GM06990 (cell line): ENCODE measurements at places on chromosomes 2 and 18.

DNA sequence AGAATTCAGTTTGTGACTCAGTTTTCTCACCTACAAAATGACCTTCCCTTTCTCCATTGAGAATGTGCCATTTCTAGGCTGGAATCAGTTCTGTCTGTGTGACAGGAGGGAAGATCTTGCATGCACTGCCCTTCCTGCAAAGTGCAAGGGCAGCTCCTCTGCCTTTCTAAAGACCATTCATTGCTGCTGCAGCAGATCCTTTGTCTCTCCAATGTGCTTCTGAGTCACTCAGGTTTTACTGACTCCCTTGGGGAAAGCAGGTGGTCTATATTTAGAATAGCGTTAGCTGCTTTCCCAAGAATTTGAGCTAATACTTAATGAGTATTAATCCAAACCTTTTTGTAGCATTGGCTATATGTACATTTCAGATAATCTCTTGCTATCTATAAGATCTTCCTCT lies 62.5 kb downstream of the DAW1 start:
- DNase-seq = no peak

GRCh38 chr18:68568364-68569155 lies 146.3 kb downstream of the TMX3 start:
- no peak for DNase-seq

GRCh38 chr18:3230401-3231334 lies 10.9 kb upstream of the MYOM1 start:
- DNase-seq = no peak

- DNase-seq = no peak
These were observed 127.4 kb downstream of the TGIF1 start for GRCh38 chr18:3577281-3577855.

DNA sequence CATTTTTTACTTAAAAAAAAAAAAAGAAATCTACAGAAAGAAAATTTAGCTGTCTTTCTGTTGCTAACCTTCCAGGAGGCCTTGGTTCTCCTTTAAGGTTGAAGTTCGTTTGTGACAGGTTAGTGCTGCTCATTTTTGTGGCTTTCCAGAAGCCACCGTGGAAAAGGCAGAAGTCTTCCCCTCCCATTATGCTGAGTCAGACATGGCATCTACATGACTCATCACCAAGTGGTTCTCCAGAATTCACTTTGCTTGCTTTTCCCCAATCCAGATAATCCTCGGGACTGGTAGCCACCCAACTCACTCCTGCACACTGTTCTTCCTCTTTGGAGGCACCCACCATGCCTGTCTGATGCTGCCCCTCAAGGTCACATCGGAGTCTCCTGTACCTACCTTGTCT lies 228.7 kb downstream of the PIK3C3 start:
- no peak for DNase-seq

GRCh38 chr2:96267159-96267971 lies 1.3 kb downstream of the CIAO1 start:
- no peak for DNase-seq

DNA sequence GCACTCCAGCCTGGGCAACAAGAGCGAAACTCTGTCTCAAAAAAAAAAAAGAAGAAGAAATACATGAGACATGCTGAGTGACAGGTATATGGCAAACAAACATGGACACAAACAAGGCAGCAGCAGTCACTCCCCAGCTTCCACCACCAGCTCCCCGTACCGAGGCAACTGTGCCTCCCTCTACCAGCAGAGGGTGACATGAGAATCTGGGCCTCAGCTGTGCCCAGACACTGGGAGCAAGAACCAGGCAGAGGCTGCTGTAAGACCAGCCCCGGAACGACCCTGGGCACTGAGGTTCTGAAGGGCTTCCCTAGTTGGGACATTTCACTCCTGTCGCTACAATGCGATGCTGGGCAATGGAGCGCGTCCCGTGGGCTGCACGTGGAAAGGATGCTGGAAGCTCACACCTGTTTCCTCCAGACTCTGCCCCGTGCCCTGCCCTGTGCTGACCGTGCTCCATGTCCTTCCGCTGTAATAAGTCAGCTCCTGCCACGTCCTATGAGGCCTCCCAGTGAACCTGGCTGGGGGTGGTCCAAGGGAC lies 37.1 kb downstream of the BOK start:
- DNase-seq = no peak

DNA sequence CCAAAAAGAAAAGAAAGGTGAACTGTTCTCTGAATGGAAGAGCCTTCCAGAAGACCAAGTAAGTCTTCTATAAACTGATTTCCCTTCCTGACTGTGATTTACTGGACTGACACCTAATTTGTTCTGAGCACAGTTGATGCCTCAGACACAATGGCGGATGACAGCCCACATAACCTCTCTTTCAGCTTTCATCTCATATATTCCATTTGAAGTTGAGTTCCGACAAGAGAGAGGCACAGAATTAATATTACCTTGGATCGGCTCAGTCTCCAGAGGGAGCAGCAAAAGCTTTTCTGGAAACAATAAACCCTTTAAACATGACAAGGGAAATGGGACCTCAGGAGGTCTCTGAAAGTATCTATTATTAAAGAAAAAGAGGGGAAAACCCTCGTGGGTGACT lies 638.7 kb upstream of the SETBP1 start:
- DNase-seq = no peak

DNA sequence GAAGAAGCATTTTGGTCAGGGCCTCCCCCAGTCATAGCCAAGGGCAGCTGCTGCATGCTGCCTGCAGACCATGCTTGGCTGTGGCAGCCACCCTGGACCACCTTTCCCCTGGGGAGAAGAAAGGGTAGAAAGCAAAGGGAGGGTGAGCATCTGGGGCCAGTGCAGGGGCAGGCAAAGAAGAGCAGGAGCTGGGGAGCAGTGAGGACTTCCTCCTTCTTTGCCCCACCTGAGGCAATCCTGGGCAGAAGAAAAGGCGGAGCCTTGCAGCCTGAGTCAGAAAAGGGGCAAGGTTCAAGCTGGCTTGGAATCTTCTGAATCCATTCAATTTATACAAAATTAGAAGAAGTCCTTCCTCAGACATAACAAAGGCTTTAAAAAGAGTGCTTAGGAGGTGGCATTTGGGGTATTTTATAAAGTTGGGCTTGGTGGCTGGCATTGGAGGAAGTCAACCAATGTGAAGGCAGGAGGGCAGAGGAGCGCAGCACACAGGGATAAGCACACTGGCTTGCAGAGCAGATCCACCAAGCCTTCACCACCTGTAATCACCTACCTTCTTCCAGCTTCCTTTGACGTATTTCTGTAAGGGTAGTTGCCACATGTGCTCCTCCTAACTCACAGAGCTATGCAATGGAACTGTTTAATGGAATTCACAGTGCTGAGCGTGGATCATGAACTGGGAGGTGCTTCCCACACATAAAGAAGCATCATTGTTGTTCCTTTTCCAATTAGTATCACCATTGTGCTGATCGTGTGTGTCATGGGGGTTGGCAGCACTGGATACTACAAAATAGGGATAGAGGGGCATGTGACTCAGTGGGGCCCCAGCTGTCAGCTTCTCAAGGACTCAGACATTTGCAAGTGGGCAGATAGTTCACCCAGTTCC lies 154.4 kb upstream of the EPAS1 start:
- DNase-seq = no peak

- DNase-seq = no peak
These were observed 49.4 kb downstream of the RND3 start for GRCh38 chr2:150438041-150438440.

DNA sequence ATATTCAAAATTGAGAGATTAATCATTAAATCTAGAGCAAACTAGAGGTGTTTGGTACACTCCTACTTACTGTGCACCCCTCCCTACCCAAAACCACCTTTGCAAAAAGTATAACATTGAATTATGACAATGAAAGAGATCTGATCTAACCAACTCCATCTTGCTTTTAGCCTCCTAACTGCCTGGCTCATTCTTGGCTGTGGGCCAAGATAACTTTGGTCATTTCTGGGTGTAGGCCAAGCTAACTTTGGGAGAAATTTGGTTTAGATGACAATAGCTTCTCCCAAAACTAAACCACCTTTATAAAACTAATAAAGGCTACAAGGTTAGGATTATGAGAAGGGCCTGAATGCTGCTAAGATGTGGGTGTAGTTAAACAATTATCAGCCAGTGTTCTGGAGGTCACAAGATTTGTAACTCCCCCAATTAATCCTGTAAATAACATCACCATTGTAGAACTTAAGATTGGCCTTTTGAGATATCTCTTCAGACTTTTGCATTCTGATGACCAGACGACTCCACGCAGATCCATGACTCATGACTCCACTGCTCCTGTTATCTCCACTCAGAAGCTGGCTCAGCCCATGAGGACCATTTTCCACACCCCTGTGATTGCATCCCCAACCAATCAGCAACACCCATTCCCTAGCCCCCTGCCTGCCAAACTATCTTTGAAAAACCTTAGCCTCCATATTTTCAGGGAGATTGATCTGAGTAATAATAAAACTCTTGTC lies 160.2 kb downstream of the FBXO15 start:
- no peak for DNase-seq

GRCh38 chr2:221245045-221245444 lies 327.1 kb downstream of the EPHA4 start:
- DNase-seq = no peak

- no peak for DNase-seq
These were observed 51.0 kb downstream of the SETBP1 start for GRCh38 chr18:44731530-44732237.

DNA sequence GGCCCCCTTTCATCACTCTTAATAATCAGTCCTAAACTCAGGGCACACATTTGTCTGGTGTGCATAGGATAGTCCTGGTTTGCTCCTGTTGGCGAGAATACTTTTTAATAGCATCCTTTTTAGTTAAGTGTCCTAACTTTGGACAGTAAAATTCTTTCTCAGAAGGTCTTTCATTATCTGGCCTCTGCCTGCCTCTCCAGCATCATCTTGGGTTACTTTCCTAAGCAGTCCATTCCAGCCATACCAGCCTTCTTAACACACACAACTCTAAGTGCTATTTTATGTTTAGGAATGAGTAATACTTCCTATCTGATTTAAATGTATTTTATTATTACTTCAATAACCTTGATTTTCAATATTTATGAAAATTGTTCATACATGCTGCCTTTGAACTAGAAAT lies 151.0 kb downstream of the ACOXL start:
- no peak for DNase-seq

GRCh38 chr2:111045771-111046444 lies 74.8 kb upstream of the BCL2L11 start:
- no peak for DNase-seq

DNA sequence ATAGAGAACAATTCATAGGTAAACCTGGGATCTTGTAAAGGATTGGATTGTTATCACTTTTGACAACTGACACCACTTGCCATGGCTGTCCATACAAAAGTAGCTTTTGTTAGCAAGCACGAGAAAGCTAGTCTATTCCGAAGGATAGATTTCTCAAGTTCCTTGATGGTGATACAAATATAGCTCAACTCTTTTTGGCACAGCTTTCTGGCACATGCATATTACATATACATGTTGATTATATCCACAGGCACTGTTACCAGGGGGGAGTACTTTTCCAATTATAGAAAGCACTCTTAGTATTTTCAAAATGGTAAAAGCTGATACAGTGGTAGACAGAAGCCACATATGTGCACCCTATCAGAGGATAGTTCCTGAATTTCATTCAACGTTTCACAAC lies 168.9 kb downstream of the UPP2 start:
- no peak for DNase-seq

- DNase-seq = no peak
These were observed 1096.1 kb upstream of the NXPH2 start for GRCh38 chr2:139876321-139876720.

- DNase-seq = no peak
These were observed 362.2 kb upstream of the NXPH2 start for GRCh38 chr2:139142252-139142880.

GRCh38 chr18:59021500-59021899 lies 118.2 kb upstream of the SEC11C start:
- no peak for DNase-seq

DNA sequence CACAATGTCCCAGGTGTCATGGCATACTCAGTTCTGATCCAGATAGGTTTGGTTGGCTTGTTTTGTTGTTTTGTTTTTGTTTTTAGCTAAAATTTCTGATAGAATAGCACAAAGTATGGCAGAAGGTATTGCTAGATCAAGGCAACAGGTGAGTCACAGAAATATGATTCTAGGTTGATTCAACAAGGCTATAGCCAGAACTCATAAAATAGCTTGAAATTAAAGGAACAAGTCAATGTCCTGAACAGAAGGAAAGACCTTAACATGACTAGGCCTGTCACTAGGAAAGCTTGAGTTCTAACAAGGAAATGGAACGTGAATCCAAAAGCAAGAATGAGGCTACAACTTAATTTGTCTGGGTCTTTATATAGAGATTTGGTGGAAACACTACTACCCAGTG lies 157.1 kb downstream of the GALNT3 start:
- no peak for DNase-seq

DNA sequence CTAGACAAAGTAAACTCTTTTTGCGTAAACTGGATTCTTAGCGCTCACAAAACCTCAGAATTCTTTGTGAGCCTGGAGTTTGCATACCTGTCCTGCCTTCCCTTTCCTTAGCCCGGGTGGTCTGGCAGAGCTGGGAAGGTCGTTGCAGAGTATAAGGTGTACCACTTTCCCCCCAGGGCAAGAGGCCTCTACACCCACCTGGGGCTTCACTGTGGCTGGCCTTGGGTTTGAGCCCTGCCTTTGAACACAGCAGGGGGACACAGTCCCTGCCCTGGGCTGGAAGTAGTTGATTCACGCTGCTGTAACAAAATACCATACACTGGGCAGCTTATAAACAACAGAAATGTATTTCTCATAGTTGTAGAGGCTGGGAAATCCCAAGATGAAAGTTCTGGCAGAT lies 133.9 kb downstream of the B3GNT2 start:
- no peak for DNase-seq

DNA sequence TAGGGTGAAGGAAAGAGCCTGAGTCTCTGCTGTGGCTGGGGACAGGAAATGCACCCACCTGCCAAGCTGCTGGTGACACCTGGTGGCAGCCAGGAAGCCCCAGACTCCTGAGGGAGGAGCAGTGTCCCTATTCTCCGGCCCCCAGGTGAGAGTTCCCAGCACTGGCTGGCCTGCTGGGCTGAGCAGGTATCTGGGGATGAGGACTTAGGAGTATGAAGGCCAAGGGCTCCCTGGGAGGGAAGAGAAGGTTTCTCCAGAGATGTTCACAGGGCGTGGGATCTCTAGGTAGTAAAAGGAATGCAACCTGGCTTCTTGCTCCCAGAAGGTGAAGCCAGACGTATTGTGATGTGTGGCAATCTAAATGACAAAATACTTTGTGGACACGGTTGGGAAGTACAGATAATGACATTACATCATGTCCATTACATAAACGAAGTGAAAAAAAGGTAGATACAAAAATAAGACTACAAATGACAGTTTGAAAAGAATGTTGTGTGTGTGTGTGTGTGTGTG lies 75.8 kb upstream of the SLC1A4 start:
- DNase-seq = no peak

GRCh38 chr2:182240862-182241371 lies 185.9 kb downstream of the PDE1A start:
- DNase-seq = peak; percentile 51

DNA sequence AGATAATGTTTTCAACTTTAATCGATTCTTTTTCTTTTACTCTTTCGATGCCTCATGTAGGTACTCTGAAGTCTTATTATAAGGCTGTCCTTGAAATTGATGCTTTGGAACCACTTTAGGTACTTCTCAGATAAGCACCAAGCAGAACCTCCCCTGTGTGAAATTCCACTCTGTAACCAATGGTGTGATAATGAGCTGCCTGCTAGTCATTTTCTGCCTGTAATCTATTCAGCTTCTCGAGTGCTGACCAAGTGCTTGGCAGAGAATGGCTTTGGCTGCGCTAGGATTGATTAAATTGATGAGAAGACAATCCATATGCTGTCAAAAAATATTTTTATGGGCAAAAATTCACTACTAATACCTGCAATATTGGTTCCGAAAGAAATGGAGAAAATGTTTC lies 132.1 kb upstream of the STON1 start:
- no peak for DNase-seq

GRCh38 chr18:41351430-41351829 lies 603.6 kb upstream of the PIK3C3 start:
- DNase-seq = no peak
